ENCODE measurements at places on chromosomes 1 and 21.

- DNase-seq = no peak
Measured at GRCh38 chr1:21344098-21344749, 54.0 kb upstream of the ECE1 start.

- no peak for DNase-seq
Measured at GRCh38 chr1:112887599-112888283, 68.3 kb downstream of the SLC16A1 start.

DNA sequence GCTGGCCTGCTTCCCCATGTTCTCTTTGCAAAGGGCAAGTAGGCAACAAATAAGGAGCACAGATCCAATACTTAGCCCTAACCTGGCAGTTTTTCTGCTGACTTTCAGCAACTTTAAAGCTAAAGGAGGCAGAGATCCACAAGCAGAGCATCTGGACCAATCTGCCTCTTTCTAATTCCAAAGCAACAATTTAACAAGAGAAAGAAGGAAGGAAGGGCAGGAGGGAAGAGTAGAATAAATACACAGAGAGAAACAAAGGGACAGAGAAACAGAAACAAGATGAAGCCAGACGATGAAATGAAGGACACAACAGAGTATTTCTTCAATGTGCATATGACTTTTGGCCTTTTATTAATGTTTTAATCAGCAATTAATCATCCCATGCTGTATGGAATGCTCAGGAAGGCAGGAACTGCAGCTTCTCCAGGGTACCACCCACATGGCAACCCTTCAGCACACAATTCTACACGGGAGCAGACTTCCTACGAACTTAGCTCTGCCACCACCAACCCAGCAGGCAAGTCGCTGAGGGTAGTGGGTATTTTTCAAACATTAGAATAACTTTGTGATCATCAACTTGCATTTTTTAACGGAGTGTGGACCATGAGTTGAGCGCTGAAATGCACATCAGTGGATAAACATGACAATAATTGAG, 15.3 kb downstream of the CLCC1 start:
- no peak for DNase-seq

- no peak for DNase-seq
Measured at GRCh38 chr21:36459098-36459497, 20.8 kb downstream of the CLDN14 start.

DNA sequence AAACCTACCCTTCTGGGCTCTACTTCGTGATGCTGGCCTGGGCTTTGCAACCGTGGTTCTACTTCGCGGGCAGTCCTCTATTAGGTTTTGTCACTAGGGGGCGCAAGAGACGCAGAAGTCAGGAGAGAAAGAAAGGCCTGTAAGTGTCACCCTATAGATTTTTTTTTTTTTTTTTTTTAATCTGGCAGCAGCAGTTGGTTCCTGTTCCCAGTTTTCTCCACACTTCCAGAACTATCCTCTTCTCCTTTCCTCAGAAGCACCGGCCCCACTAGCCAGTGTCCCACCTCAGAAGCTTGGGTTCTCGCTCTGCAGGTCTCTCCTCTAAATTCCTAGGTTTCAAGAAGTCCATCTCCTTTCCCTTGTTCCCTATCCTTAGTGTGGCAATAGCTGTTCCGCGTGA, 9.1 kb upstream of the LCE2D start:
- DNase-seq = no peak

- DNase-seq = no peak
Measured at GRCh38 chr1:238501290-238501689, 610.6 kb upstream of the ZP4 start.

DNA sequence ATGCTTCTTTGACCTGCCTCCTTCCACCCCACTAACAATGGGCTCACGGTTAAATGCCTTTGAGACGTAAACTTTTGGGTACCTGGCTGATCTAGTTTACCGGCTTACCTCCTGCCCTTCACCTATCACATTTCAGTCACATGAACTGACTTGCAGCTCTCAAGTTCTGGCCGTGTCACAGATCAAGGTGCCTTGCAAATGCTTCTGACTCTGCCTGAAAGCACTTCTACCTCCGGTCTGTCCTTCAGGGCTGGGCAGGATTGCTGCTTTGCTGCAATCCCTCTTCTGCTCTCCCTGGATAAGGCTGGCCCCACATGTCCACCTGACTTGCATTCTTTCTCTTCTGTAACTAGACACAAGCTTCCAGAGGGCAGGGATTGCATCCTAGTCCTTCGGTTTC, 69.0 kb downstream of the GRIK1 start:
- no peak for DNase-seq

GRCh38 chr1:189275796-189276195, 1201.9 kb downstream of the BRINP3 start:
- DNase-seq = no peak

- no peak for DNase-seq
Measured at GRCh38 chr1:38076038-38076437, 29.4 kb upstream of the POU3F1 start.

DNA sequence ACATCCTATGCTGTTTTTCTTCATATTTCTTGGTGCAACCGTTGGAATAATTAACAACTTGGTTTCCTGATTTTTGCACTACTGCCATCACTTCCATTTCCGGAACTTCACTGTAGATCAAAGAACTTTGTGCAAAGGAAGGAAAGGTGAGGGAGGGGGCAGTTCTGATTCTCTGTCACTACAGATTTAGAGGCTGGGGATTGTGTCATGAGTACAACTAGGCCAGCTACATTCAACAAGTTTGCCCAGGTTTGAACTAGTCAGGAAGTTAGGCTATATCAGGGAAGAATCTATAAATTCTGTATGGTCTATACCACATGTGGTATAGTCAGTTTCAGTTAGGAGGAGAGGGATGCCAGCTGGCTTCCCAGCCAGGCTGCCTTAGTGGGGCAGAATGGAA, 84.2 kb downstream of the RGL1 start:
- DNase-seq = no peak

GRCh38 chr1:171902527-171902926, 61.2 kb downstream of the DNM3 start:
- DNase-seq = no peak

DNA sequence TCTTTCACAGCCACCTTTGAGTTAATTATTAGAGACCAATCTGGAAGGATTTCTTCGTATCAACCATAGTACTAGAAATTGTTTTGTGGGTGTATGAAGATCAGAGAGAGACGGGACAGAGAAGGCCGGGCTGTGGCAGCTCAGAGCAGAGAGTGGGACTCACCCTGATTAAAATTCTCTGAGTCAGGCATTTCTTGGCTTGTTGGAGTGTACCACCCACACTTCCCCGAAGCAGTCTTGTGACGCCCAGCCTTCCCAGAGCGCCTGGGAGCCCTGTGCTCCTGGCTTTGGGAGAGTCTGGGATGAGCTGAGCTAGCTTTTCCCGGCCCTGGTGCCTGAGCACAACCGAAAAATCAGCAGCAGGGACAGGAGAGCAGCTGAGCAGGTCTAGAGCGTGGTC, 19.4 kb downstream of the PLEKHM2 start:
- DNase-seq = no peak

- DNase-seq = no peak
Measured at GRCh38 chr1:9724706-9725476, 73.4 kb downstream of the PIK3CD start.

DNA sequence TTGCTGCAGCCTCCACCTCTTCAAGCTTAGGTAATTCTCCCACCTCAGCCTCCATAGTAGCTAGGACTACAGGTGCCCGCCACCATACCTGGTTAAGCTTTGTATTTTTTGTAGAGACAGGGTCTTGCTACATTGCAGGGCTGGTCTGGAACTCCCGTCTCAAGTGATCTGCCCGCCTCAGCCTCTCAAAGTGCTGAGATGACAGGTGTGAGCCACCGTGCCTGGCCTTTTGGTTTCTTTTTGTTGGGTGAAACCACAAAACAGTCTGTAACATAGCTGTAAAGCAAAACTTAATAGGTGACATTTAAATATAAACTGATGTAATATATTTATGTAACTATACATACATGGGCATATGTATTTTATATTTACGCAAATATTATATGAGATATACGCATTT, 3.1 kb upstream of the DNAJC11 start:
- no peak for DNase-seq

- DNase-seq = no peak
Measured at GRCh38 chr1:115781343-115781742, 12.8 kb upstream of the CASQ2 start.

GRCh38 chr1:154911691-154912550, 24.6 kb downstream of the PMVK start:
- DNase-seq = no peak

DNA sequence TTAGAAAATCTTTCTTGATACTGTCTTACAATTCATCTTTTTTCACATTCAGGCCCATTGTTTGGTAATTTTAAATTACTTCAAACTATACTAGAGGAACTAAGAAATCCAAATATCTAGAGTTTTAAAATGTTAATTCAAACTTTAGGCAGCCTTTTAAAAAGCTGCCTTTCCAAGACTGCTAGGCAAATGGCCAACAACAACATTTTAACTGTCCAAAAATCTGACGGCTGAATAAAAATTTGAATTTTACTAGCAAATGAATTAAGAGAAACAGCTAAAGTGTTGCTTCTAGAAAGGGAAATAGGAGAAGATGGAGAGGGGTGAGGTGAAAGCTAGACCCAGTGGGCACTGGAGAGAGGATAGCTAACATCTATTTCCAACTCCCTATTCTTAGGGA, 17.2 kb downstream of the DPYD start:
- no peak for DNase-seq

GRCh38 chr1:162213281-162213912, 143.9 kb downstream of the NOS1AP start:
- no peak for DNase-seq

DNA sequence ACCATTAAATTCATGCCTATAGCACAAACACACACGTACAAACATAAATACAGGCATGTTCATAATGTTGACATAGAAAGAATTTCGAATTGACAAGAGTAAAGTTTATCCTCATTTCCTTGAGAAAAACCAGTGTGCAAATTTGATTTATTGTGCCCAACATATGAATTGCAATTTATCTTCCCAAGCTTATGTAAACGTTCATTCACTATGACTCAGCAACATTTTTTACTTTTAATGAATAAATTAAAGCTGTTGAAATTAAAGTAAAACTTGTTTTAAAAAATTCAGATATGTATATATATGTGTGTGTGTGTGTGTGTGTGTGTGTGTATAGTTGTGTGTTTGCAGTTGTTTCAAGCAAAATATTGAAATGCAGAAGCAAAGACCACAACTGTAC, 1067.9 kb downstream of the BRINP3 start:
- no peak for DNase-seq

DNA sequence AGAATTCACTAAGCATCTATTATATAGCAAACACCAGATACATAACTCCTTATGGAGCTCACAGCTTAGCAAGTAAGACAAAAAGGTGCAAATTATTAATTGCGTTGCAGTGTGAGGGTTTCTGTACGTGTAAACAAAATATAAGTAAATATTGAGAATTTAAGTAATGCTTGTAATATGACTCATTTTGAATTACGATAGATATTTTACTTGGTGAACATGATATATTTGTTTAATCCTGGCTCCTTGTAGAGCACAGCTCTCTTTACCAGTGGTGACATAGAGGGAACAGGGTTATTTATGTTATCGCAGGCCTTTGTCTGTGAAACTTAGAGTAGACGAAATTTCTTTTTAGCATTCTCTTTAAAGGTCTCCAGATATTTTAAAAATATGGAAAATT, 36.4 kb downstream of the LYPLAL1 start:
- DNase-seq = no peak

- no peak for DNase-seq
Measured at GRCh38 chr1:245748646-245749045, 593.9 kb downstream of the KIF26B start.

DNA sequence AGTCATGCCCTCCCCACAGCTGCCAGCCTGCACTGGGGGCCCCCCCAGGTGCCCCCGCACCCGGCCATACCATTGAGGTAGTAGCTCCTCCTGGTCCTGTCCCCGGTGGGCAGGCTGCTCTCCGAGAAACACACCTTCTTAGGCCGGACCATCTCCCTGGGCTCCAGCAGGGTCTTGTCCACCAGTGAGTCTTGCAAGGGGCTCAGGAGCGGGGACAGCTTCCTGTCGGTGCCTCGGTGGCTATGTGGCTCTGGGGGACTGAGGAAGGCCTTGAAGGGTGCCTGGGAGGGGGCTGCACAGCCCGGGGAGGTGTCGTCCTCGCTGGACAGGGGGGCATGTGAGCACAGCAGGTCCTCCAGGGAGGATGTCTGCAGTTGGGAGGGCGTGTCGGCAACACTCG, 12.9 kb upstream of the FTCD start:
- no peak for DNase-seq

- no peak for DNase-seq
Measured at GRCh38 chr1:160109686-160110085, 5.9 kb upstream of the ATP1A2 start.

DNA sequence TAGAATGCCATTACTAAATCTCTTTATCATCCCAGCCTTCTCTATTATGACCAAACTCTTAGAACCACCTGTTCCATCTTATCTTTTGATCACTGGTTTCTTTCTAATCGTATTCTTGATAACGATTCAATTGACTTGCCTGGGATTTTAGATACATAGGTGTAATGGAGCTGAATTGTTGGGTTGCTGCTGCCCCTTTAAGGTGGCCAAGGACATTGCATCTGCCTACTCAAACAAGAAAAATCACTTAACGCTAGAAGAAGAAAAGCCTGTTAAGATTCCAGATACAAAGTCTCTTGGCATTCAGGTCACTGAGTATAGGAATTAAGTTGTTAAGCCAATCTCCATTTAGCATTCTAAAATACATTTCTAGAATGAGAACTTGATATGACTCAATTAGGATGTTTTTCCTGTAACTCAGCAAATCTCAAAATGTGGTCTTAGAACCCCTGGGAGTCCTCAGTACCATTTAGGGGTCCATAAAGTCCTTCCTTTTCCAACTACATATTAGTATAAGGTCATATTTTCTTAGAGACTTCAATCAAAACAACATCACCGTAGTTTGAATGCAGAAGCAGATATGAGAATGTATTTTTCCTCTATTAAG, 12.4 kb downstream of the NEXN start:
- no peak for DNase-seq

DNA sequence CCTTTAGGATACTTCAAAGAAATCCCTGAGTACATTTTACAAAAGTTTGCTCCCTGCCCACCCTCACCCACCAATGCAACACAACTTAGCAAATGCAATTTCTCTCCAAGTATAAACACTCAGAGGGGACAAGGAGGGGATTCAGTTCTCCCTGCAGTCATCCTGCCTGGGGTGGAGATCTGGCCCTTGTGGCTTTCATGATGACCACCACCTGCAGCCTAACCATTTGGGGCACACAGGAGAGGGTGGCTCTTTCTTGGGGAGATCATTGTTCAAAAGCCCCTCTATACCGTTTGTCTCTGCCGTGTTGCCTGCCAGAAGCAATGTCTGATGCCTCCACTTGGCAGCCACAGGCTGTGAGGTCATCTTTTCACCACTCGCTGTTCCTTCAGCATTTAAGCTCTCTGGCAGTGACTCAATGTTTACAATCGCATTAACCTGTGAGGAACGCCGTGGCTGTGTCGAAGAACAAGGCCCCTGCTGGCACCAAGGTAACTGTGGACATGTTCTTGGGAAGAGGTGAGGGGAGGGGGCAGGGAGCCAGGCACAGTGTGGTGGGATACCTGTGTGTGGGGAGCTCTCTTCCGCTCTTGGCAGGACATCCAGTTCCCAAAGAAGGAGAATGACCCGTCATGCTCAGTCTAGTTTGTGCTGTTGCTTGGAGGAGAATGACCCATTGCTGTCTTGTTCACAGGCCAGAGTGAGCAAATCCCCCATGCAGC, 103.9 kb upstream of the DUSP10 start:
- no peak for DNase-seq

- no peak for DNase-seq
Measured at GRCh38 chr1:226779561-226779960, 40.5 kb upstream of the ITPKB start.

Measured in cortex of kidney (tissue), 1 donor.